GM18507 (cell line): ENCODE measurements at places on chromosomes 5 and 9.

- DNase-seq = no peak
Measured at GRCh38 chr5:155064580-155064979, 51.0 kb downstream of the KIF4B start.

DNA sequence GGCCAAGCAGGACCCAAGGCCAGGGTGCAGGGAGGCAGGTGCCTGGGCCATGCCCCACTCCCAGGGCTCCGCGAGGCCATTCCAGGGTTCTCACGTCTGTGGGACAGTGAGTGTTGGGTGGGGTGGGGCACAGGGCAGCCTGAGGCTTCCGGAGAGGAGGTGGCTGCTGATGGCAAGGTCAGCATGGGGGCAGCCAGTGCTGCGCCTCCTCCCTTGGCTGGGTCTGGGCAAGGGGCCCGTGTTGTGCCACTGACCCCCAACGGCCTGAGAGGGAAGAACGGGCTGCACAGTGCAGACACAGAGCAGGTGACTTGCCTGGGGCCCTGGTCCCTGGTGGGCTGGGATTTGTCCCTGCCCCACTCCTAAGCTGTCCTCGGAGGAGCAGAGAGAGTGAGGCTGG is 82.1 kb downstream of the RXRA start:
- no peak for DNase-seq

DNA sequence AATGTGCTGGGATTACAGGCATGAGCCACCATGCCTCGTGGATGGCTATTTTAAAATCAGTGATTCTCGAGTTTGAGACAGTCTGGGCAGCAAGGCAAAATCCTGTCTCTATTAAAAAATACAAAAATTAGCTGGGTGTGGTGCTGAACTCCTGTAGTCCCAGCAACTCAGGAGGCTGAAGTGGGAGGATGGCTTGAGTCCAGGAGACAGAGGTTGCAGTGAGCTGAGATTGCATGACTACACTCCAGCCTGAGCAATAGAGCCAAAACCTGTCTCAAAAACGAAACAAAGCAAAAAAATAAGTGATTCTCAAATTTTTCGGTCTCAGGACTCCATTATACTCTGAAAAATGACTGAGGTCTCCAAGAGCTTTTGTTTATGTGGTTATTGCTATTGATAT is 47.9 kb upstream of the HSPA9 start:
- DNase-seq = no peak

- DNase-seq = no peak
Measured at GRCh38 chr5:8413975-8414374, 545.0 kb downstream of the MTRR start.

GRCh38 chr9:21505425-21506179 is 23.5 kb upstream of the IFNE start:
- no peak for DNase-seq

DNA sequence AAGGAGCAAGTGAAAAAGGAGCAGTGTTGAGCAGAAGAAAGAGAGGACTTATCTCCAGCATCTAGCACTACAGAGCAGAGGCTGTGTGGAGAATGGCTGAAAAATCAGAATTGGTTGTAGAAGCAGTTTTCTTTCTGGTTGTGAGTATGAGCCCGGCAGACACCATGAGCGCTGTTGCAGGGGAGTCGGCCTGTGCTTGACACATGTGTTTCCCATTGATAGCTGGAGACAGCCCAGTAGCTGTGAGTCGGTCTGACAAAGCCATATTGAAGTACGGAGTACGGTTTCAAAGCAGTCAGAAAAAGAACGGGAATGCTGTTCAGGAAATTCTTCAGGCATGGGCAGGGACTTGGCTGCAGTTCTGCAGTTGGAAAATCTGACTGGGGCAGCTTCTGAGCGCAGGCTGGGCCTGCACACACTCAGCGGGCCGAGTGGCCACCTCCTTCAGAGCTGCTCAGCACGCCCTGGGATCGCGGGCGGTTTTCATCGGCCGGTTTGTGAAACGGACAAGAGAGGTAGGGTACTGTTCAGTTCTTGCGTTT is at the start of gene SGCD:
Gene SGCD, plus strand, starts transcription at position 447 of the 542 bp plus-strand sequence.
- no peak for DNase-seq

GRCh38 chr5:119264186-119264585 is 91.6 kb upstream of the TNFAIP8 start:
- no peak for DNase-seq
